ENCODE measurements at places on chromosomes 5 and 9.

GRCh38 chr5:81980160-81980559 is 8.3 kb downstream of the ATG10 start:
- DNase-seq: no peak

DNA sequence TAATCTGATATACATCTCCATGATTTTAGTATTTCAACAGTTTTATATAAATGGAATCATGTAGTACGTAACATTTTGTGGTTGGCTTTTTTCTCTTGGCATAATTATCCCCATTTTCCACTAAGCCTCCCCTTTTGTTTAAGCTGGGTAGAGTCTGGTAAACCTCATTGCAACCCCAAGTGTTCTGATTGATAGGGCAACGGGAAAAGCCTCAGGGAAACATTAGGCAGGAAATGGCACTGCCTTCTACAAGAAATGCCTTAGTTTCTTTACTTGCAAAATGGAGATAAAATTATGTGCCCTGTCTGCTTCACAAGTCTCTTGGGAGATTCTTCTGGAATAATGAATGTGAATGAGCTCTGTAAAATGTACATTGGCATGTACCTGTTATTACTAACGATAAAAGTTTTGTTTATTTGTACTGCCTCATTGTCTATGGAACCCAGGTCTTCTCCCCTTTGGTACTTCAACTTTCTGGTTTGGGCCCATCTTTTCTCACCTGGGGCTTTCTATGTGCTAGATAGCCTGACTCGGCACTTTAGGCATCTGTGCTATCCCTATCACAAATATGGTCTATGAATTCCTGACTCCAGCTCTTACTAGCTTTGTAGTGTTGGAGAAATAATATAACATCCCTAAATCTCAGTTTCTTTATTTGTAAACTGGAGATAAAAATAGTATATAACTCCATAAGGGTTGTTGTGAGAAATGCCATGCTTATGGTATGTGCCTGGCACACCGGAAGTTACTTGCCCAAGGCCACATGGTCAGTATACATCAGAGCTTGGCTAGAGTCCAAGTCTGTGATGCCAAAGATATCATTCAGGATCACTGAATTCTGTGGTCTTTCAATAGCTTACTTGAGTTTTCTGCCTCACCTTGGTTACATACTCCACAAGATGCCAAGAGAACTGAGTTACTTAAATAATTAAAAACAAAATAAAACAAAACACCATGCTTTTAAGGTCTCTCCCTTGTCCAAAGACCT is 48.2 kb upstream of the ZNF169 start:
- DNase-seq: no peak

- DNase-seq: peak; percentile 81
Observed at GRCh38 chr9:114898741-114899140, 31.6 kb downstream of the TNFSF8 start.

DNA sequence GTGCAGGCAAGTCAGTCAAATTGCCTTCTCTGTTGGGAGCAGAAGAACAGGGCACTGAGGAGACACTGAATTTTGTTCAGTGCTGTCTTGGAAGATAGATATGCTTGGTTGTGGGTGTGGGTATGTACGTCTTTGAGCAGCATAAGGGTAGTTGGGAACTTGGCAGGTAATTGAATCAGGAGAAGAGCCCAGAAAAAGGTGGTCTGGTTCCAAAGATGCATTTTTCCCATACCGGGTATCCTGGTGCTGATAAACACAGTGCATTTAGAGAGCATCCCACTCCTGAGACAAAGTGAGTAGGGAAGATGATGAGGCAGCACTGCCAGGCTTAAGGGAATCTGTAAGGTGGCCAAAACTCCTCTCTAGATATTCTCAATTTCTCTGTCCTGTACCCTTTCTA is 40.6 kb downstream of the TEK start:
- no peak for DNase-seq

DNA sequence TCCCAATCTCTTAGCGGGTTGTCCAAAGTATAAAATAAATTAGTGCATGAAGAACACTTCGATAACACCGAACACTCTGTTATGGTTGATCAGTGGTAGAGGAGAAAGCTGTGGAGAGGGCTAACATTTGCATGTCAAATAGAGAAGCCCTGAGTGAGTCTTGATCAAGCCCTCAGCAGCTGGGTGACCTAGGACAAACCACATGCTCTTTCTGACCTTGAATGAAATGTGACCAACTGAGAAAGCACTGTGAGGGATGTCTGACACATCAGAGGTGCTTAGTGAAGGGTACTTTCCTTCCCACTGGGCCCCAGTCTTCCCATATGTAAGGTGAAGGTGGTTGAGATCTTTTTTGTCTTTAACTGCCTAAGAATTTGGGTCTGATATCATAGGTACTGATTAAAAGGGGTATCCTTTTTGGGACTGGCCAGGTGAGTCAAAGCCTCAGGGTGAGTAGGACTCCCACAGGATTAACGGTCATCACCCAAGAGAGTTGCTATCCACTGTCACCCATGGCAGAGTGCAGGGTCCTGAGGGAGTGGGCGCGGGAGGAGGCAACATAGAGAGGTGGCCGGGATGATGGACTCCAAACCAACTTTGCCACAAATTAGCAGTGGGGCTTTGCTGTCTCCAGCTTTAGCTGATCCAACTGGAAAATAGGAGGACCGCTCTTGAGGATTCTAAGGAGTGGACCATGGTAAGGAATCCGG is 53.5 kb downstream of the KIF4B start:
- DNase-seq: no peak

- no peak for DNase-seq
Observed at GRCh38 chr5:113719549-113719948, 206.1 kb downstream of the YTHDC2 start.

DNA sequence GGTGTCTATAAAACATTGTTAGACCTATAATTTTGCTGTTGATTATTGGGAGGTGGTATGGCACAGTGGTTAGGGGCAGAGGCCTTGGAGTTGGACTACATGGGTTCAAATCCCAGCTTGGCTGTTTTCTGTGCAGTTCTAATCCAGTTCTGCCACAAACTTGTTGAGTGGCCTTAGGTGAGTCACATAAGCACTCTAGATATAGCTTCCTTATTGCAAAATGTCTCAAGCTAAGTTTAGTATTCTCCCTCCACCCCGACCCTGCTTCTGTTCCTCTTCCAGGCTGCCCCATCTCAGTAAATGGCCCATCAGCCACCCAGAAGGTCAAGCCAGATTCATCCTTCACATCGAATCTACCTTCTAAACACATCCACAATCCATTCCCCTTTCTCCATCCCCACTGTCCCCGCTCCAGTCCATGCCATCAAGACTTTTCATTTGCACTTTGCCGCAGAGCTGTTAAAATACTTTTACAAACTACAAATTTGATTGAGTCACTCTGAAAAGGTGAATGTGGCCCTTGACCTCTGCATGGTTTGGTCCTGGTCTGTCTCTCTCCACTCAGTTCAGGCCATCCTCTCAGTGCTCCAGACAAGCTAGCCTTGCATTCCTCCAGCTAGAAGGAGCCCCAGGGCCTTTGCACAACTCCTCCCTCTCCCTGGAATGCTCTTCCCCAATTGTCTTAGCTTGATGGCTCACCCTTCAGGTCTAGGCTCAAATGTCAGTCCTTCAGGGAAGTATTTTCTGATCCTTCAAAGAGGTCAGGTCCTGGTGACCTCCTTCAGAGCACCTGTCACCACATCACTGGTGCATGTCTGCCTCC is 10.0 kb upstream of the HDHD3 start:
- DNase-seq: no peak

DNA sequence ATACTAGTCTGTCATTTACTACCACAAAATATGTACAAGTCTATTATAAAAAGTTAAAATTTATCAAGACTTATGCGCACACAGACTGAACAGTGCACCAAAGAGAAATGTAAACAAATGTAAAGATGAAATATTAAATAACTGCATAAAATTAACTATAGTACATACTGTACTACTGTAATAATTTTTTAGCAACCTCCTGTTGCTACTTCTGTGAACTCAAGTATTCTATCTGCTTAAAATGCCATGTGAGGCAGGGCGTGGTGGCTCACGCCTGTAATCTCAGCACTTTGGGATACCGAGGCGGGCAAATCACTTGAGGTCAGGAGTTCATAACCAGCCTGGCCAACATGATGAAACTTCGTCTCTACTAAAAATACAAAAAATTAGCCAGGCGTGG is 13.8 kb upstream of the ISOC1 start:
- no peak for DNase-seq

GRCh38 chr9:92617195-92617813 is 52.6 kb downstream of the IPPK start:
- DNase-seq: no peak

- DNase-seq: no peak
Observed at GRCh38 chr9:93653760-93654159, 77.4 kb downstream of the PHF2 start.

DNA sequence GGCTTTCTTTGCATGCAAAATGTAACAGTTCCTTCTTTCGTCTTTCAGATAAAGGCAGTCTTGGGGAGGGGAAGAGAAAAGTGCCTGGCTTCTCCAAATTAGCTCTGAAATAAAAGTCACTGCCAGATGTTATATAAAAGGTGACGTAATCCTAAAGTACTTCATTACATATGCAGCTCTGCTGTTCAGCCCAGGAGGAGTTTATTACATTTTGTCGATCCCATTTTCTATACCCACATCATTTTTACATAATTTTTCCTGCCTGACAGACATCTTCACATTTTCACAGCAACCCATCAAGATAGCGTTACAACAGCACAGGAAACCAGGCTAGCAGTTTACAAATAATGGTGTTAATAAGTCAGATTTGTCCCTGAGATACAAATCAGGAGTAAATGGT is 86.7 kb upstream of the SLC30A5 start:
- DNase-seq: no peak

GRCh38 chr9:5264219-5264595 is 33.0 kb downstream of the INSL4 start:
- DNase-seq: no peak

- no peak for DNase-seq
Observed at GRCh38 chr5:135394095-135394494, 4.9 kb downstream of the MACROH2A1 start.

DNA sequence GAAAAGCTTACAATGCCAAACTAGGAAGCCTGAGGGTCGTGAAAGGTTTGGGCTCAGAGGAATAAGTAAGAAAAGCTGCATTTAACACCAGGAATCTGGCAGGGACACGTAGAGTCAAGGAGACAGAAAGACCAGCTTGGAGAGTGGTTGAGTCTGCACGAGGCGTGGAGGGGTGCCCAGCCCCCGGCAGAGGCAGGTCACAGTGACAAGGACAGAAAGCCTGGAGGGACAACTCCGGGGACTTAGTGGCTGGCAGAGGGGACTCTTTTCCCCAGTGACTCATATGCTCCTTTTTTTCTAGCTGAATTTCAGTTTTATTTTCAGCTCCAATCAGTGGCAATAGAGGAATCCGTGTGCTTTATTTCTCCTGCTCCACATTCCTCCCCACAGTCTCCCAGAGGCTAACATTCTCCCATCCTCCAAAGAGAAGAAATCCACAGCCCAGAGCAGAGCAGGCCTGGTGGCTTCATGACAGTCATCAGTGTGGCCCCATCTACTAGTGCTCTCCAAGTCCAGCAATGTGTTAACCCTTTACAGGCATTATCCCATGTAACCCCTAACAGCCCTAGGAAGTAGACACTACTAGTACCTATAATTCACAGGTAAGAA is 80.7 kb downstream of the KCNIP1 start:
- no peak for DNase-seq

GRCh38 chr5:147642666-147643065 is 132.8 kb upstream of the DPYSL3 start:
- no peak for DNase-seq

DNA sequence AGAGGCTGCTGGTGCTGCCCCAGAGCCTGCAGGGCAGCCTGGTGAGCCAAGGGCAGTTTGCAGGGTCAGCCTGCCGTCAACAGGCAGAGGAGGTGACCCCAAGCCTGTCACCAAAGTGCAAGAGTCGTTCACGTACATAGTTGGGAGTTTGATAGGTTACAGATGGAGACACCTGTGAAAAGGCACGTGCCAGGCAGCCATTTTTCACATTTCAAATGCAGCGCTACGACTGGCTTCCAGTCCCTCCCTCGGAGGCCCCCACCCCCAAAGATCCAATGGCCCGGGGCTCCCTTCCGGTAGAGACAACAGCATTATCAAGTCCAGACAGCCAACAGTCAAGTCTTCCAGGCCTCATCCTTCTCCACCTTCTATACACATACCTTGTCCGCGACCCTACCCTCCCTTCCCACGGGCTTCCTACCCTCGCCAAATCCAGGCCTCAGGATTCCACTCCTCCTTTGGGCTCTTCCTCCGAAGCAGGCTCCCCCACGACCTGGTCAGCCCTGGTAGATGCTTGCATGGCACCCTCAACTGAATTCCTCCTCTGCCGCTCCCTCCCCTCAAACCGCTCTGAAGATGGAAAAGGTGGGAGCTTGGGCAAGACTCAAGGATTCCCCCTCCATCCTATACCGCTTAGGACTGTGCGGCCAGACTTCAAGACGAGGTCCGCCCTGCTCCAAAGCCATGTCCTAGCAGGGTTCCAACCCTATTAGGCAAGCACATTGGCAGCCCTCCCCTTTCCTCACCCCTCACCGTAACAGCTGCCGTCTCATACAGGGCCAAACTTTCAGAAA is 13.2 kb downstream of the HNRNPH1 start:
- DNase-seq: no peak

DNA sequence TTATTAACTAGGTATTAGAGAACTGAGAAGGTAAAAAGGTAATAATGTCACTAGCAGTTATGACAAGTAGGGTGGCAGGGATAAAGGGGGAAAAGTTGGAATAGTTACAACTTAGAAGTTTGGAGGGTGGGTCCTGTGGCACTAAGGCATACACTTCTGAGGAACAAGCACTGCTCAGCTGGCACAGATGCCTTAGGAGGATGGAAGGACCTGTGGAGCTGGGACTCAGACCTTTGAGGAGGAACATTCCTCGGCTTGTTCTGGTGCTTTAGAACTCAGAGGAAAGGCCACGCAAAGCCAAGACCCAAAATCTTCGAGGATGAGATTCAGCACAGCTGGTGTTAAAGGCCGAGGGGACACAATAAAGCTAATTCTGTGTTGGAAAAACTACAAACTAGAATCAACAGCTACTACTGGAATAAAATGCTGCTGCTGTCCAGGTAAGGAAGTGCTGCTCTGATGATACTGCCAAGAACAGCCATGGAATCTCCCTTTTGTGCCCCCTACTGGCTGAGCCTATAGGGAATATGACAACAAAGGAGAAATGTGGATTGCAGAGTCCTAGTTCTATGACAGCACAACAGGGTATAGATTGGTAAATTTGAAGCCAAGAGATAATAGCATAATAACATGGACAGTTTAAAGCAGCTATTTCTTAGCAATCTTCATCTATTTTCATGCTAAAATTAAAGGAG is 126.7 kb downstream of the SLC25A46 start:
- peak; percentile 3 for DNase-seq

GRCh38 chr5:88502179-88503040 is 233.8 kb upstream of the TMEM161B start:
- no peak for DNase-seq

DNA sequence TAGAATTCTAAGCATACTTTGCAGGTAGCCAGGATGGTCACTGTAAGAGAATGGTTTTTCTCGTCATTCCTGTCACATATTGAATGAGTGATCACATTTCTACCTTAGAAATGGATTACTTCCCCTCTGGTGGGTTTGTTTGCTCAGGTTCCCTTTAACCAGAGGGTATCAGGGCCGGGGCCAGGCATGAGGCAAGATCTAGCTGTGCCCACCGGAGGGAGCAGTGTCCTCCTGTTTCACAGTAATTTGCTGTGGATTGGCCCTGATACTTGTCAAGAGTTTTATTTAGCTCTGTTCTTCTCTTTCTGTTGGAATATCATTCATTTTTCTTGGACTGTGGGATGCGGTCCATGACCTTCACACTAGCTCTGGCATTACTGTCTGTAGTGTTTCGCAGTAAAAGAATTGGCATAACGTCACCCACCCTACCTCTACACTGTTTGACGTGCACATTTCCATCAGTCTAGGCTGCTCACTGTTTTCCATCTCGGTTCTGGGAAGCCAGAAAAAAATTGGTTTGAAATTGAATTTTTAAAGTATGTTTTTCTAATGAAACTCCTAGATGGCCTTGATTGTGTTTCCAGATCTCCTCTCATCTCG is 42.4 kb upstream of the ZBED3 start:
- DNase-seq: peak; percentile 41
